ENCODE measurements at places on chromosomes 7 and 10. TPM values are rescaled to one million over a fixed set of nuclear protein-coding genes. Genes with fewer than 3 reads are reported as not detected.

DNA sequence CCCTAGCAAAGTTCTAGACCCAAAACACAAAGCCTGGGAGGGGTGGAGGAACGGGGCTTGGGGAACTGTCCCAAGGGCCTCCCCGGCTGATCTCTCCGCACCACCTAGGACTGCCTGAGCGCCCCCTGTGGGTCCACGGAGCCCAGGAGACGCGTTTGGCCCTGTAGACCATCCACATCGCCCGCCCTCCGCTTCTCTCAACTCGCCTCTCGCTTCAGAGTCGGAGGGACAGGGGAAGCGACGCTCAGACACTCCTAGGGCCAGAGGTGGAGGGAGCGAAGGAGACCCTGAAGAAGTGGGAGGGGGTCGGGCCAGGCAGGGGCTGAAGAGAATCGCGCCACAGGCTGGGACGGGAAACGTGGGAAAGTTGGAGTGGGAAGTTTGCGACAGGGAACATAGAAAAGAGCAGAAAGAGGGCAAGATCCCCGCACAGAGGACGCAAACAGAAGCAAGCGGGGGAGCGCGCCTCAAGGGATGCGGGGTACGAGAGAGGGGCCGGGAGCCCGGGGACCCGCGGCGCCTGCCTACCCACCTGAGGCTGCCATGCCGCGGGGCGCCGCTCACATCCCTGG, 378 bp downstream of the PIK3AP1 start:
- DNase-seq: peak; percentile 27

GRCh38 chr7:79406371-79406770, 47.1 kb downstream of the MAGI2 start:
- no peak for DNase-seq

DNA sequence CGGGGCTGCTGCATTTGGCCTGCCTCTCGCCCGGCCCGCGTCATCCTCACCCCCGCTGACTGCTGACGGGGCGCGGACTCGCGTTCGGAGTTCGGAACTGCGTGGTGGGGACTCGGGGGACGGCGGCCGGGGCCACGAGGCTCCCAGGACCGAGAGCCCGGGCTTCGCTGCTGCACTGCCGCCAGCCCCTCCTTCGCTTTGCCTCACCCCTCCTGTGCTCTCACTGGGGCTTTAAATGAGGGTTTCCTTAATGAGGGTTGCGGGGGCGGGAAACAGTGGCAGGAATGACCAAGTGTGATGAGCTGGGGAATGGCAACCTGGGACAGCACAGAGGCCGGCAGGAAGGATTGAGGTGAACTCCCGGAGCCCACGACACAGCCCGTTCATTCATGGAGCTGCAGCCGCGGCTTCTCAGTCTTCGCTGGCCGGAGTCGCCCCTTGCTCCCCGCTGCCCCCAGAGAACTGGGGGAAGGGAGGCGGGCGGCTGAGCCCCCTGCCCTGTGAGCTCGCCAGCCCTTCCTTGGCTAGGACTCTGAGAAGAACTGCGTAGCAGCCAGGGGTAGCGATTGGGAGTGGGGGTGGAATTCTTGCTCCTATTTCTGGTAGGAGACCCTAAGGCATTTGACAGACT, 1.5 kb upstream of the LRRC4 start:
- no peak for DNase-seq

DNA sequence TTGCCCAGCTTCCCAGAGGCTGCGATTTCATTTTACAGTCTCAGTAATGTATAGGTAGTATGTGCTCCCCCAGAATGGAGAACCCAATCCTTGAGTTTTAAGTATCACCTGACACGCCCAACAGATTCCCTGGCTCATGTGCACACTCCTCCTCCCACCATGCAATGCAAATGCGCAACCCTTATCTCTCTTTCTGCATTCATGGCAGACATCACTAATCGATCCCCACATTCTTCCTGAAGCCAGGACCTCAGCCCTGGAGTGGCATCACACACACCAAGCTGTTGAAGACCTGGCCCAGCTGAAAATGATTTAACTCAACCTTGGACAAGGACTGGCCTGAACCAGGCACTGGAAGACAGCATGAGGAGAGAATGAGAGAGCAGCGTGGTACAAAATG, 68.4 kb downstream of the ZRANB1 start:
- DNase-seq: no peak

- DNase-seq: no peak
Observed at GRCh38 chr10:72981882-72982529, 27.4 kb upstream of the PLA2G12B start.

GRCh38 chr7:138545123-138545522, 85.1 kb downstream of the TRIM24 start:
- no peak for DNase-seq

DNA sequence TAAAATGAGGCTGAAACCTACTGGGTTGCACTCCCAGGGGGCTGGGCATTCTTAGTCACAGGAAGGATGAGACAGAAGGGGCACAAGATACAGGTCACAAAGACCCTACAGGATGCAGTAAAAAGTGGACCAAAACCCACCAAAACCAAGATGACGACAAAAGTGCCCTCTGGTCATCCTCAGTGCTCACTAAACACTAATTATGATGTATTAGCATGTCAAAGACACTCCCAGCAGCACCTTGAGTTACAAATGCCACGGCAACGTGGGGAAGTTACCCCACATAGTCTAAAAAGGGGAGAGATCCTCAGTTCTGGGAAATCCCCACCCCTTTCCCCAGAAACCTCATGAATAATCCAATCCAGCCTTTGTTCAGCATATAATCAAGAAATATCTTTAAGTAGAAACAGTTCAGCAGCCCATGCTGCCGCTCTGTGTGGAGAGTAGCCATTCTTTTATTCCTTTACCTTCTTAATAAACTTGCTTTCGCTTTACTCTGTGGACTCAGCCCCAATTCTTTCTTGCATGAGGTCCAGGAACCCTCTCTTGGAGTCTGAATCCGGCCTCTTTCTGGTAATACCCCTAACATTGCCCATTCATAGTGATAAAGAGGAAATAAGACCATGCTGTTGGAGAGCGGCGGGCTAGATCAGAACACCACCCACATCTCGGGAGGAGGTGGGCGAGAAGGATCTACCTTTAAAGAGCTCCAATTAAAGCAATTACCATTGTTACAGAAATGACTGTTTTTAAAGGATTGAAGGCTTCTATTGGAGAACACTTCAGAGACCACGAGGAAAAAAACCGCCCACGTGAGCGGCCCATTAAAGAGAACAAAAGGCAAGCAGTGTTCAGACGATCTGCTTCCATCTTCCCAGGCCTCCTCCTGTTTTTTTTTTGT, 170.9 kb downstream of the USP6NL start:
- DNase-seq: no peak

Gene NPY4R2
- total RNA-seq: not detected

GRCh38 chr7:4739528-4739992, 35.9 kb upstream of the AP5Z1 start:
- DNase-seq: peak; percentile 65

- DNase-seq: no peak
Observed at GRCh38 chr10:86391236-86391840, 24.7 kb upstream of the GRID1 start.

- DNase-seq: no peak
Observed at GRCh38 chr10:112584276-112584675, 137.3 kb downstream of the VTI1A start.

DNA sequence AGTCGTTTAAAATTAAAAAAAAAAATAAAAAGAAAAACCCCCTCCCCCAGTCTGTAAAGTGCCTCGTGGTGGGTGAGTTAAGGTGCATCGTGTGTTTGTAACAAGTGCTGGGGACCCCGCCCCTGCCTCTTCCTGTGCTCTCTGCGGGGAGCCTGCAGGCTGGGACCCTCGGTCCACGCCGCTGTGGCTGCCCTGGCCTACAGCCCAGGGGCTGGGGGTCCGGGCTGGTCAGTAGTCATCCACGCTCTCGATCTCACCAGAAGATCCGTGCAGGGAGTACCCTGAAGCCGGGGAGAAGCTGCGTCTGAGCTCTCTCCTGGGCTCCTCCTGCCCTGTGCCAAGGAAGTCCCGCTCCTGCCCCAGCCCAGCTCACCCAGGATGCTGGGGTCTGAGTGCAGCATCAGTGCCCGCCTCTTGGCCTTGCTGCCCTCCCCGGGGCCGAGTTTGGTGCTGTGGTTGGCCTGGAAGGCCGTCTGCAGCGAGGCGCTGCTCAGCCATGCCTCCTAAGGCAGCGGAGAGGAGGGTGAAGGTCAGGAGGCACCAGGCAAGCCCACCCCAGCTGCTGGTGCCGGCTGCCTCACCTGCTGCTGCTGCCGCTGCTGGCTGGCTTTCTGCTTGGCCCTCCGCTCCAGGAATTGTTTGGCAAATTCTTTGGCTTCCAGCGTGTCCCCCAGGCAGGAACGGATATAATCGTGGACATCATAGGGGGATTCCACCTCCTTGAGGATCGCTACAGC, 8.1 kb downstream of the GNB2 start:
- no peak for DNase-seq

DNA sequence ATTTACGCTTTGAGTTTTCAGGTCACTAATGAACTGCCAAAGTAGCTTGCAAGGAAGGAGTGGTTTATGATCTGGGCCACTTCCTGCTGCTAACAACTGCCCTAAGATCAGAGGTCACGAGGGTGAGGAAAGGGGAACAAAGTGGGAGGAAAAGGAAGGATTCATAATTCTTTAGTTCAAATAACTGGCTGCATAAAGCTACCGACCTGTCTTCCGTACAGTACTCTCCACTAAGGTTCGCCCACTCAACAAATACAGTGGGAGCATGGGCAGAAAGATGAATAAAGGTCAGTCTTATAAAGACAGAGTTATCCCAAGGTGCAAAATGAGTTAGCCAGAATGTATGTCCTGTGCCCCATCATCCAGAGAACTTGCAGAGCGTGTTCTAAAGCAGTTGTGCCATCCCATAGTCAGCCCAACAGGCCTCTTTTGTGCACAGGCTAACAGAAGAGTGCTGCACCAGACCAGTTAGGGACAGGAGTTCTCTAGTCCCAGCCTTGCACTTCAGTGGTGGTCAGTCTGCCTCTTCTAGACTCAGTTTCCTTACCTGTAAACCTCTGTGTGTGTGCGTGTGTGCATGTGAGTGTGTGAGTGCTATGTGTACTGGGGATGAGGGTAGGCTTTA, 65.9 kb downstream of the CREB3L2 start:
- no peak for DNase-seq

DNA sequence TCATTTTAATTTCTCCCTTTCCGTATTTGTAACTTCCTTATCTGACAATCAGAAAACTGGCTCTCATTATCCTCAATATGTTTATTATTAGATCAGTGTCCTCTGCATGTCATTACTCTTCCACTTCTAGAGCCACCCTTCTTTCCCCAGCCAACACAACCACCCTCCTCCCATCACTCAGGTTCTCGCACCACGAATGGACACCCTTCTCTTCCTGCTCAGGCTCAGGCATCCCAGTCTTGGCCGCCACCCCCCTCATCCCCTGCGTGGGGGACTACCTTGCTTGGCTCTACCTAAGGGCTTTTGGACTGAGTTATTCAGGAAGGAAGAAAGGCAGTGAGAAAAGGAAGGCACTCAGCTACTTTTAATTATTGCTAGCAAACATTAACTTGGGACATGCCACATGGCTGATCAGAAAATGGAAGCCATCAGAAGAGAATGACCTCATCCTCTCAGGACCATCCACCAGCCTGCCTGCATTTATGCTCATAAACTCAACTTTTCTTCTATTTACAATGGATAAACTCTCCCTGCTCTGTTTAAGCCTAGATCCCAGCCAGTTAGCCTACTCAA, 199.9 kb upstream of the PLXNA4 start:
- no peak for DNase-seq

Gene PLXDC2
- 54.1 TPM for total RNA-seq

Gene SLC18A3
- total RNA-seq: 0.31 TPM

GRCh38 chr10:71390921-71391690, 5.6 kb upstream of the CDH23 start:
- no peak for DNase-seq

Gene PTEN
- 194 TPM for total RNA-seq

GRCh38 chr7:4085937-4086691, 596.0 kb upstream of the FOXK1 start:
- DNase-seq: no peak

DNA sequence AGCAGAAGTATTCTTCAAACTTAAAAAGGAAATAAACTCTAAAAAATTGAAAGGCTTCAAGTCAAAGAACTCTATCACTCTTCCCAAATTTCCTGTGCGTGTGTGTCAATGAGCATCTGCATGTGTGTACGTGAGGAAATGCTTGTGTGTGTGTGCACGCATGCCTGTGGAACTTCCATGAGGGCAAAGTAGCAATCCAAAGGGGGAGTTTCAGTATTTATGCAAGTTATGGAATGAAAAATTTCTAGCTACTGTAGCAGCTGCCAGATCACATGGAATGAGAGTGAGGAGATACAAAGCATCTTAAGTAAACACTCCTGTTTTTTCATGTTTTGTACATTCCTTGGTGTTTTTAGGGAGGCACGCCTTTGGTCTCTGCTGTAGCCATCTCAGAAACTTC, 152.6 kb downstream of the RAPGEF5 start:
- DNase-seq: no peak

Gene CNPY1
- total RNA-seq: not detected

DNA sequence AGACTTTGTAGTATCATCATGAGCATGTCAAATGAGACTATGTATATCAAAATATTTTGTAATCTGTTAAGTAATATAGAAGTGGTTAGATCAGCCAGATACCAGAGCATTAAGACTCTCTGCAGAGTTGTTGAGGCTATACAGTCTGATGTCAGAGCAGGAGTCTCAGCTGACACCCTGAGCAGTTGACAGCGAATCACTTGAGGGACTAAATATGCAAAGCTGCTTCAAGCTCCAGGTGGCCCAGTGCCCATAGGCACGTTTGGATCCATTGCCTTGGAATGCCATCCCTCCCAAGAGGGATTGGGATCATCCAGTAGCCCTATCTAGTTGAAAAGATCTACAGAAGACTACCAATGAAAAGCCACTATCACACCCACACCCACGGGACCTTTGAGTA, 210.2 kb downstream of the TAX1BP1 start:
- DNase-seq: no peak

- peak; percentile 84 for DNase-seq
Observed at GRCh38 chr10:113285305-113285704, 267.5 kb upstream of the HABP2 start.

DNA sequence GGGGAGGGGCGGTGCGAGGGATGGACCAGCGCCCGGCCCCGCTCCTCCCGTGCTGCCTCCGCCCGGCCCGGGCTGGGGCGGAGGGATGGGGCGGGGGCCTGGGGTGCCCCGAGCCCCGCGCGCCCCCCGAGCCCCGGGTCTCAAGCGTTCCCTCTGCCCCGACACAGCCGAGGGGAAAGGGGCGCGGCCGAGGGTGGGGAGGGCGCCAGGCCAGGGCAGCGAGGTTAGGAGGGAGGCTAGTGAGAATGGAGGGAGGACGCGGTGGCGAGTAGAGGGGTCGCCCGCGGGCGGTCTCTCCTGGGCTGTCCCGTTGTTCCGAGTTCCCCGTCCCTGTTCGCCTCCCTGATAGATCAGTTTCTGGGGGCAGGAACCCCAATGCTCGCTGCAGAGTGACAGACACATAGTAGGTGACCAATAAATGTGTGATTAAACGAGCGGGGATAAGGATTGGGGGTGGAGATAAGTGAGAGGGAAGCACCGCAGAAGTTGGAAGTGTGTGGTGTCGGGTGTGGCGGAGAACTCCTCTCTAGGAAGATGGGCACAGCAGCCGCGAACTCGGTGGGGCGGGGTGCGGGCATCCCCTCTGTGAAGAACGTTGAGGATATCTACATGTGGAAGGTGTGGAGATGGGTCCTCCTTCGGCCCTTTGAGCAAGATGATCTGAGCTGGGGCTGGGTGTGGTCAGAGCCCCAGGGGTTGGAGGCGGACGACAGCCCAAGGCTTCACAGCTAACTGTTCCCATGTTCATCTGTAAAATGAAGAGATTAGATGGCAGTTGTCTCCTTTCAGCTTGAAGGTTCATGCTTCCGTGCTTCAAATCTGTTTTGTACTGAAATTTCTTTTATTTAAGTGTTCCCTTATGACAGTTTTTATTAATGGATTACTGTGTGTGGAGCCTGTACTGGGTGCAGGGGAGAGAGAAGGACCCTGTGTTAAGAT, 580 bp downstream of the ZNF775 start:
- peak; percentile 52 for DNase-seq

Gene RHOBTB1
- total RNA-seq: 36.5 TPM
